ENCODE measurements at places on chromosomes 1 and 21.
A peak's percentile ranks its signal among the peaks of the same experiment; 100 is the strongest.

DNA sequence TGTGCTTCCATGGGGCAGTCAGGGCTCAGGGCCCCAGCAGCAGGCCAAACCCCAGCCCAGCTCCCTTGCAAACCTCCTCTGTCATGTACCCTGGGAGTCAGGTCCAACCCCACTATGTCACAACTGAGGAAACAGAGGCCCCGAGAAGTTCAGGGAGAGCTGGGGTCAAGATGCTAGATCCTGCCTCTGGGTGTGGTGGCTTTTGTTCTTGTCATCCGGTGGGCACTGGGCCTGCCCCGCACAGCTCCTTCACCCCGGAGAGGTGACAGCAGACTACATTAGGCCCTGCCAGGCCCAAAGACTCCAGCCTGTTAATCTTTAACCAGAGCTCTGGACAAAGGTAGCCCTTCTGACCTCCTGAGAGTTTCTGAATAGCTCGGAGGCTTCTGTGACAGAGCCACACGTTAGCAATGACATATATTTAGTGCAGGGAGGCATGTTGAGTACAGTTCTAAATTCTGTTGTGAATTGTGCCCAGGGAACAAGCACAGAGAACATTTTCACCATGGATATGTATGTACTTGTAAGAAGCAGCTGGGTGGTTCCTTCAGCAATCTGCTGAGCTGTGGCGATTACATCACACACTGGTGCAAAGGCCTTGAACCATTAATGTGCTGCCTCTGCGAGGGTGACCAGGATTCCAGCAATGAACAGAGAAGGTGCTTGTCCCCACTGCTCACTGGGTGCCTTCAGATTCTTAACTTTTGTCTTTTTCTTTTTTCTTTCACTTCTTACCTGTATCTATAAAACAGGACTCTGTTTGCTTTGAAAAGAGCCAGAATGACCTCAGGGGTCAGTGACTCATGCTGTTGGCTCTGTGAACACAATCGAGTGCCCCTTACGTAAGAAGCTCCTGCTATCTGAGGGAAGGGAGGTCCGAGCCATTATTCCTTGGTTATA, 102.8 kb downstream of the RHOU start:
- no peak for DNase-seq

DNA sequence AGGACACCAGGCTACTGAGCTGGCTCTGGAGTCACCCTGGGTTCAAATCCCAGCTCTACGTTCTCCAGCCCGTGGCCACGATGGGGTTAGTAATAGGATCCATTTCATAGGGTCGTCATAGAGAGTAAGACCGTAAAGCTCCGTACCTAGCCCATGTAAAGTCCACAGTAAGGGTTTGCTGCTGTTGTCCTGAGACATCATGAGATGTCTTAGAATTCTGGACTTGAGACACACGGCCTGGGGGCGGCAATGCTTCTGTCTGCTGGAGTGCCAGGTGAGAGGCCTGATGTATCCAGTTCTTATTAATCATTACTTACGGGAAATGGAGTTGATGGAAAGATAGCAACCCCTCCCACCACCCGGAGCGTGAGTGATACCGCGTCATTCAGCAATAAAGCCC, 3.6 kb downstream of the TCP10L start:
- DNase-seq, result no peak

DNA sequence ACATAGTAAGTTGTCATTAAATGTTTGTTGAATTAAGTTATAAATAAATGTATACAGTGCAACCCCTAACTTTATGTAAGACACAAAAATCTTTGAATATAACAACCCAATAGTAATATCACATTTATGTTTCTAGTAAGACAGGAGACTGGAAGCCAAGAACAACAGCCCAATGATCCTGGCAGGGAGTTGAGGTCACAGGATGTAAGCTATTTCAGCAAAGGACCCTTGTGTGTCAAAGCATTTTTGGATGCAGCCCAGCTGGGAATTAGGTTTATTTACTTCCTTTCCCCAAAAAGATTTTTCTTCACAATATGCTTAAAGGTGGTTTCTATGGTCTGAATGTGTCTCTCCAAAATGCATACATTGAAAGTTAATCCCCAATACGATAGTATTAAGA, 34.0 kb upstream of the ABCA4 start:
- no peak for DNase-seq

GRCh38 chr21:41317063-41317392, 427 bp downstream of the FAM3B start:
- DNase-seq, result no peak

- no peak for DNase-seq
These were observed 10.5 kb upstream of the ZSWIM5 start for GRCh38 chr1:45216861-45217260.

DNA sequence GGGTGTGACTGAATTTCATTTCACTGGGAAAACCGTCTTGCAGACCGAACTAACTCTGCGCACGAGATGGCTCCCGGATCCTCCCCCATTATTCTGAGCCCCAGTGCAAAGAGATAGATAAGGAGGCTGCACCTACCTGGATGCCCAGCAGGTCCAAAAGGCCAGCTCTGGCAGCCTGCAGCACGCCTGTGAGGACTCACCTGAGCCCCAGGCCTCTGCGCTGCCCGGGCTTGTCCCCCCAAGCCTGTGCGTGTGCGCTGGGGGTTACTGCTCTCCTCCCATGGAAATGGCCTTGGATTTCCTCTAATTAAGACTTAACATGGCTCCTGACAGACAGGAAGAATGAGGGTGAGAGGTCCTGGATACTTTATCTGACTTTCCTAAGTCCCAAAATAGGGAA, 83.4 kb downstream of the MDM4 start:
- no peak for DNase-seq

DNA sequence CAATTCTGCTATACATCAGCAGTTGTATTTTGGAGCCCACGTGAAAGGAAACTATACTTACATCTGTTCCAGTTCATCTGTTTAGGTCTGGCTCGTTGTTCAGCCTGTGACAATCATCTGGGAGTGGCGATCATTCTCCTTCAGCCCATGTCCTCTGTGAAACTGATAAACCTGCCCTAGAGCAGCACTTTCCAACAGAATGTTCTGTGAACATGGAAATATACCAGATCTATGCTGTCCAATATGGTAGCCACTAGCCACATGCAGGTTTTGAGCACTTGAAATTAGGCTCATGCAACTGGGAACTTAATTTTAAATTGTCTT, 24.5 kb upstream of the COQ8A start:
- no peak for DNase-seq

DNA sequence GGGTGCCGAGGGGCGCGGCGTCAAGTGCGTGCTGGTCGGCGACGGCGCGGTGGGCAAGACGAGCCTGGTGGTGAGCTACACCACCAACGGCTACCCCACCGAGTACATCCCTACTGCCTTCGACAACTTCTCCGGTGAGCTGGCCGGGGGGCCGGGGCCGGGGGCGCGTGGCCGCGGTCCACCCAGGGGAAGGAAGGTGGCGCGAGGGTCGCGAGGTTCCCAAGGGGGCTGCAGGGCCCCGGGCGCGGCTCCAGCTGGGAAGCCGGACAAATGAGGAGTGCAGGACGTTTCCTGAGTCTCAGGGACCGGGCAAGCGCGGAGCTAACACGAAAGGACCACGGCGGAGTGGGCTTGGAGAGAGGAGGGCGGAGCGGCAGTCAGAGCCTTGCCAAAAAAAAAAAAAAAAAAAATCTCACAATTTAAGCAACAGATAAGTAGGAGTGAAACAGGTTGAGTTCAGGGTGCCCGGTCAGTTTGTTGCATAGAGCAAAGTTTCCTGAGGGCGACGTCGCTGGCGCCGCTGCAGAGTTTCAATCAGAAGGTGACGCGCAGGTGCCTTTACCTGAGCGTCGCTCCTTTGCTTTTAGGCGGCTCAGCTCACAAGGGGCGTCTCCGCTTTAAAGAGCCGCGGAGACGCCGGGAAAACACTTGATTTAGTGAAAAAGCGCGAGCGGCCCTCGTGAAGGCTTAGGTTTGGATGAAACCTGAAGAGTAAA, 750 bp downstream of the RHOU start:
- peak; percentile 22 for DNase-seq

GRCh38 chr1:51945591-51945990, 44.9 kb downstream of the RAB3B start:
- DNase-seq, result no peak

GRCh38 chr1:236753516-236753915, 41.6 kb upstream of the MTR start:
- DNase-seq, result no peak

GRCh38 chr1:41359211-41360073, 1.8 kb upstream of the FOXO6 start:
- no peak for DNase-seq
